Activated CD4-positive, CD25-positive, alpha-beta regulatory T cell treated with anti-CD3 and anti-CD28 coated beads, Interleukin-2, amount 50 U/mL, for 16 hours (primary cell): ENCODE measurements at places on chromosomes 16 and 17.
A peak's percentile ranks its signal among the peaks of the same experiment; 100 is the strongest.

DNA sequence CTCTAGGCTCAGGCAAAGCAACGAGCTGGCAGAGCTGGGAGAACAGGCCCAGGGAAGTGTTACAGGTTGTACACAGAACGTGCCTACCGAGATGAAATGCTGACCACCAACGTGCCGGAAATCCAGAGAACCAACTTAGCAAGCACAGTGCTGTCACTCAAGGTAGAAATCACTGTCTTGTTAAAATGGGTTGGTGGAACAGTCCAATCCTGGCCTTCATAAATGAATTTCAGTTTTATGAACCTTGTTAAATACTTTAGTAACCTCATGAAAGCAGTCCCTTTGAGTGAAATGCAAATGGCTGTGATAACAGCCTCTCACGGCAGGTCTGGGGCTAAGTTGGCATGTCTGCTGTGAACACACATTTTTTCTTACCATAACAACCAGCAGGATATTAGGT, 29.0 kb downstream of the ETV4 start:
- no peak for DNase-seq

GRCh38 chr17:9467518-9467917, 108.1 kb downstream of the STX8 start:
- no peak for DNase-seq

DNA sequence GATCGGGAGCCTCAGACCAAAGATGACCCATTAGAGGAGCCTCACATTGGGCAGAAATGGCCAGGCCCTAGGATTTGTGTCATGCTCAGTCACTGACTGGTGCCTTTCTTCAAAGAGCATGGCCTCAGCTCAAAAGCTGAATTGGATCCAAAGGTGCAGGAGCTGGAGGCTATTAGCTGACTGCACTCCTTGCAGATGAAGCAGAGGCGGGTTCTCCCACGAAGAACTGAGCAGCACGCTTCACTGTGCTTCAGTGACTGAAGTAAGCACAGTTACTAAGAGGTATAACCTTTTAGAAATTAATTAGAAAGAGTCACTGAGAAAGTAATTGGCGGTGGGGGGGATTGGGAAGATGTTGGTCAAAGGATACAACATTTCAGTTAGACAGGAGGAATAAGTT, 18.7 kb upstream of the COX10 start:
- DNase-seq = no peak

- no peak for DNase-seq
Measured at GRCh38 chr17:75047398-75048098, 523 bp downstream of the KCTD2 start.

DNA sequence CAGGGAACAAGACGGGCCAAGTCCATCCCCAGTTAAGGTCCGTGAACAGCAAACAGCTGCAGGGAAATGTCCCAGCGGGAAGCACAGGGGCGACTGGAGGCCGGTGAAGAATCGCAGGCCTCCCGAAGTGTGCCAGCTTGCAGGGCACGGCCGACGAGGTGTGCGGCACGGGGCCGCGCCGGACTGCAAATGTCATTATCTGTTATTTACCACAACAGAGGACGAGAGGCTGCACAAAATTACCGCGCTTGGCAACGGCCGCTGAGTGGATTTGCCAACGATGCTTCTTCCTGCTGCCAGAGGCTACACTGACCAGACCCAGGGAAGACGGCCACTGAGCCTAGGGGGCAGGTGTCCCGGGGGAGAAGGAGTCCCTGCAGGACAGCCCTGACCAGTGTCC, 53.1 kb downstream of the RPH3AL start:
- no peak for DNase-seq

- DNase-seq = no peak
Measured at GRCh38 chr16:3444032-3444388, 530 bp downstream of the NAA60 start.

DNA sequence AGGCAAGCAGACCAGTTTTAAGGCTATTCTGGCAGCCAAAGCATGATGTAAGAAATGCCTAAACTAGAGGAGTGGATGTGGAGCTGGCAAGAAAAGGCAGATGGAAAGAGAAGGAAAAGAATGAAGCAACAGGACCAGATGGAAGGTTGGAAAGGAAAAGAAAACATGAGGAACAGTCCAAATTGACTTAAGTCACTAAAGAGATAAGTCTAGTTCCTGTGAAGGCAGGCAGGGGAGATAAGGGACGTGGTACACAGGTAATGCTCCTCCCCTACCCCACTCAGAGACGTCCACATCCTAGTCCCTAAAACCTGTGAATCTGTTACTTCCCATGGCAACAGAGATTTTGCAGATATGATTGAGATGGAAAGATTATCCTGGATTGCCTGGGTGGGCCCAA, 43.5 kb downstream of the TEX2 start:
- DNase-seq = no peak

DNA sequence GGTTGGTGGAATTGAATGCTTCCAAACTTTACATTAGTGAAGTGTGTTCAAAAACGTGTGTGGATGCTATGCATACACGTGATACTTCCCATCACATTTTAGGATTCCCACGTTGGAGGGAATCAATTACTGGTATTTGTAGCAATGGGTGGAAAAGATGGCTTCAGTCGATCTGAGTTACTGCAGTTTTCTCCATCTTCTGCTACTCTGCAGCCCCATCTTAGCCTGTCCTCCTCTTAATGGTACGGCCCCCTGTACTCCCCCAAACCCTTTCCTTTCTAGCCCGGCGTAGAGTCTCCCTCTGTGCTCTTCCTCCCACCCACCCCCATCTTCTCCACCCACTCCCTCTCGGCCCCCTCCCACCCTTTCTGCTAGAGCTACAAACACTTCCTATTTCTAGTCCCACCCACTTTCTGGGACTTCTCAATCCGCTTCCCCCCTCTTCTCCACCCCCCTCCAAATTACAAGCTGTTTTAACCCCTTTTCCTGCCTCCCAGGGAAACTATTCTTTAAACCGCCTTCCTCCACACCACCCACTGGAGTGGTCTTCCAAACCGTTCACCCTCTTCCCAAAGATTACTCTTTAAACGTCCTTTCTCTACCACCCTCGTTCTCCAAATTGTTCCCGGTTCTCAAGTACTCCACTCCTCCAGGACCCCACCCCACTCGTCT, 1.1 kb downstream of the CHTF8 start:
- no peak for DNase-seq

GRCh38 chr17:46994993-46995392, 15.9 kb upstream of the RPRML start:
- no peak for DNase-seq

DNA sequence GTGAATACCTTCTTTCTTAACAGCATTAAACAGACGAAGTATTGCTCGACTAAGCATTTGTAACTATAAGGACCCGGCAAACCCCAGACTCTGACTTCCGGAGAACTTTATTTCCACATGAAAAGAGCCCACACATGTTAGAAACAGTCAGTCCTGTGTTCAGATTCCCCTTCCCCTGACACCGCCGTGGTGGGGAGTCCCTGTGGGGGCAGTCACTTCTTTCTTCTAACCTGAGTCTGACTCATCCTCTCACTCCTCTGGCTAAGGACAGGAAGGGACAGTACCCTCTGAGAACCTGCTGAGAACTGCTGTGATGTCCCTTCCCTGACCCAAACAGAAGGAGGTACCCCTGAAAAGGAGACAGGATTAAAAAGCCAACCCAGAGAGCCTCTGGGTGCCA, 165.1 kb downstream of the XYLT1 start:
- DNase-seq = no peak

GRCh38 chr17:77720946-77721845, 237.3 kb upstream of the TNRC6C start:
- DNase-seq = no peak

GRCh38 chr17:36945959-36946725, 2.6 kb upstream of the AATF start:
- DNase-seq = no peak

GRCh38 chr17:52207796-52208195, 49.3 kb upstream of the CA10 start:
- DNase-seq = no peak

GRCh38 chr17:40179923-40180659, 2.8 kb downstream of the RAPGEFL1 start:
- no peak for DNase-seq

DNA sequence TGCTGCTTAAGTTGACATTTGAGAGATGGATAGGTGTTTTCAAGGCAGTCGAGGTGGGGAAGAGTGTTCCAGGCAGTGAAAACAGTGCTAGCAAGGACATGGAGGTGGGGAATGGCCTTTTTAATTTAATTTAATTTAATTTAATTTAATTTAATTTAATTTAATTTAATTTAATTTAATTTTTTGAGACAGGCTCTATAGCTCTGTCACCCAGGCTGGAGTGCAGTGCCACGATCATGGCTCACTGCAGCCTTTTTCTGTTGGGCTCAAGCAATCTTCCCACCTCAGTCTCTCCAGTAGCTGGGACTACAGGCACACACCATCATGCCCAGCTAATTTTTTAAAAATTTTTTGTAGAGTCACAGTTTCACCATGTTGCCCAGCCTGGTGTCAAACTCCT, 32.2 kb upstream of the CACNG4 start:
- no peak for DNase-seq

DNA sequence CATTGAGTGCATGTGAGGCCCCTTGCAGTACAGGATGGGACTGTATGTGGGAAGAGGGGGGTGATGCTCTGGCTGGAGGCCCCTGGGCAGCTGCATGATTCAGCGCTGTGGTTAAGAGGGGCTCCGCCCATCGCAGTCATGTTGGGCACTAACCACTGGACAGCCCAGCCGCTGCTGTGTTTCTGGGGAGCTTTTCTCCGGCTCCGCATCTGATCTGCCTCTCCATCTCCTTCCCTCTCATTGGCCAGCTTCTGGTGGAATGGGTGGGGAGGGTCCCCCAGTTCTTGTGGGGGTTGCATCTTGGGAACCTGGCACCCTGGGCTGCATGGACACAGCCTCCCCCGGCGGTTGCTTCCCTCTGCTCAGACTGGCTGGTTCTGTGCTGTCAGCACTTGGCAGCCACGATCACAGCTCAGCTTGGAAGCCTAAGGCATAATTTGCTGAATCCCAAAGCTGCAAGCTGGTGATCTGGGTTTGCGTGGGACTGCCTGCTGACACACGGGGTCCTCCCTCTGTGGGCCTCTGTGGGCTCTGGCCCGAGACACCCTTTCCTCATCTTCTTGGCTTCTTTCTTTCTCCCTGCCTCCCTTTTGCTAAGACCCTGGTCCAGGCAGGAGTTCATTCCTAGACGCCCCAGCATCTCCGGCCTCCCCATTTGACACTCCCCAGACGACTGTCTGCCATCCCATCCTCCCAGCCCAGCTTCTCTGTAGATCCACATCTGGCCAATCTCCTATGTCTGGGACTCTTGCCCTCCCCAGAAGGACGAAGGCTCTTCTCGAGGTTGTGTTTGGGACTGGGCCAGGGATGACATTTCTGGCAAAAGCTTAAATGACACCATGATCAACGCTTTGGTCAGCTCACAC, 168.3 kb downstream of the SEC14L1 start:
- no peak for DNase-seq

- no peak for DNase-seq
Measured at GRCh38 chr17:83142619-83143018, 63.2 kb downstream of the METRNL start.

GRCh38 chr16:87558682-87559081, 43.6 kb upstream of the JPH3 start:
- no peak for DNase-seq

DNA sequence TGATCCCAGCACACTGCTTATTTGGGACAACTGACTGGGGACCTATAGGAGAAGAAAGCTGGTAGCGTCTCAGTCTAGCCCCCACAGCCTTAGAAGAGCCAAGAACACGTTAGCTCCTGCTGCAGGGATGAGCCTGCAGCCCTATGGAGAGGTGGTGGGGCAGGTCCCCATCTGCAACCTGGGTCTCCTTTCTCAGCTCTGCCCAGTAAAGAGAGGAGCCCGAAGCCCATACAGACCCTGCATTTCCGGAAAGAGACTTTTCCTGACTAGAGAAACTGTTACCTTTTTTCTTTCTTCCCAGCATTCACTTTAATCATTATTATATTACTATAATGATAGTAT, 788 bp downstream of the METTL22 start:
- DNase-seq = no peak

DNA sequence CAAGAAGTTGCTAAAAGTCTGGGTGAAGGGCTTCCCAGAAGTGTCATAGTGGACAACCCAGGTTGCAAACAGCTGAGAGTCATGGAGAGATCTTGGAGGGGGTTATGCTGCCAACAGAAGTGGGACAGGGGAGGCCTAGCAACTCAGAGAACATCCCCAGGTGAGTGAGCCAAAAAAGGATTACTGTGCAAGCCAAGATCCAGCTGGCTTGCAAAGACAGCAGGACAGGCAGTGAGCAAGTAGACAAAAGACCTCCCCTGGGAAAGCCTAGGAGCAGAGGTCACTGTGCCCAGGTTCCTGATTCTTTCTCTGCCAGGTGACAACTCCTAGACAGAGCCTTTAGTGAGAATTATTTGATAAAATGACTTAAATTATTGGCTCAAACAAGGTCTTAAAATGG, 9.5 kb upstream of the LONP2 start:
- no peak for DNase-seq

DNA sequence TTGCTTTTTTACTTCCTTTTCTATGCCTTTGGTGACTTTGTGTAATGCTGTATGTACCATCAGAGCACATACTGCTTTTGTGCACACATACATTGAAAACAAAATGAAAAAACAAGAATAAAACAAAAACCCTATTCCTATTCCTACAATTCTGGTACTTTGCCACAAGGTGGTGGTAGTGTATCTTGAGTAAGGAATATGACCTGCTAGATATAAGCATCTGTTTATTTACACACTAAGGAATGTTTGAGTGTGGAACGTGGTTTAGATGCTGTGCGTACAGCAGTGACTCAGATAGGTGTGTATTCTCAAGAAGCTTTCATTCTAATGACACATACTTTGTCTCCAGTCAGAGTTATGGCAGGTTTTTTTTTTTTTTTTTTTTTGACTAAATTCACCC, 606.2 kb downstream of the WWOX start:
- DNase-seq = no peak

DNA sequence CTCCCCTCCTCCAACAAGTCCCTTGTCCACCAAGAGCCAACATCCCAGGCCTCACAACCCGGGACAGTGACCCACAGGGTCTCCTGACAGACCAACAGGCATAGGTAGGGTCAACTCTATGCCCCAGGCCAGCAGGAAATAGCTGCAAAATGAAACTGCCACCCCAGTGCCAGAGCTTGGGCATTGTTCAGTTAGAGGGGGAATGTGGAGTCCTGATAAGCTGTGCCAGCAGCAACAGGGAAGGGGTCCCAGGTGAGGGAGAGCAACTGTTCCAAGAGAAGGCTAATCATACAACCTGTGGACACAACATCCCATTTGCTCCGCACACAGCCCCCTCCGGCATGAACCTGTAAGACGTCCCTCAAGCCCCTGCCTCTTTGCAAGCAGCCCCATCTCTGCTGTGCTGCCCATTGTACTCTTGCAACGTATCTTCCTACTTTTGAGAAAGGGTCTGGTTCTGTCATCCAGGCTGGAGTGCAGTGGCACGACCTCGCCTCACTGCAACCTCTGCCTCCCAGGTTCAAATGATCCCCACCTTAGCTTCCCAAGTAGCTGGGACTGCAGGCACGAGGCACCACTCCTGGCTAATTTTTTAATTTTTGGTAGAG, 17.2 kb downstream of the CTRB2 start:
- DNase-seq = no peak

GRCh38 chr16:22007509-22008214, at the start of gene MOSMO:
TSS of gene MOSMO (plus strand) at chr16:22008111. CDS start at chr16:22008302, 191 bp downstream.
- peak; percentile 41 for DNase-seq

GRCh38 chr17:48014595-48015111, 22.9 kb downstream of the COPZ2 start:
- no peak for DNase-seq
